ENCODE measurements at places on chromosomes 6 and 20.

DNA sequence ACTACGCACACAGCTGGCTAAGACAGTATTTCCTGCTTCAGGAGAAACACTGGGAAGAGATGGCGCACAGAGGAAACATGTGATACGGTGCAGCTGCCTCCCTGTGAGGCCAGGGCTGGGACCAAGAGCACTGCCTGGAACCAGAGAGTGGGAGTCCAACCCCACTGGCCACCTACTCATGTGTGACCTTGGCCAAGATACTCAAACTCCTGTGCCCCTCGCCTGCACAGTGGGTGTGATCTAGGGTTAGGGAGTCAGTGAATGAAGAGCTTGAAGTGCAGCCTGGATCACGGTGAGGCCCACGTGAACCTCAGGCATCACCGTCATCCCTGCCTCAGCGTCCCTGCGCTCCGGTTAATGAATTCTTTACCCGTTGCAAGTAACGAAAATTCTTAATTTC is 41.7 kb upstream of the MPC1 start:
- DNase-seq: no peak

DNA sequence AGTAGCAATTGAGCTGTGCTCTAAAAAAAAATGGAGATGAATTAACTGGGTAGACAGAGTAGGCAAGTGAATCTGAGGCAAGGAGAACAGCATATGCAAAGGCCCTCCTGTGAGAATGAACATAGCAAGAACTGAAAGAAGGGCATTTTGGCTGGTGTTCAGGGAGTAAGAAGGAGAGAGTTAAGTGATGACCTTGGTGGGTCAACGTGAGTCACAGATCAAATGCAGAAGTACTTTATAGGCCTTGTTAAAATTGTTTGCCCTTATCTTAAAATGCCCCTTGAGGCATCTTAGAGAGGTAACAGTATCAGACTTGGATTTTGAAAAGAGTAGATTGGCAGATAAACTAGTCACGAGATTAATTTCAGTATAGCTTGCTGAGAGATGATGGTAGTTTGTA is 24.5 kb downstream of the NDUFAF5 start:
- DNase-seq: no peak

- DNase-seq: no peak
Observed at GRCh38 chr6:85464260-85464644, 14.4 kb downstream of the NT5E start.

GRCh38 chr6:21902628-21903169 is 309.1 kb downstream of the SOX4 start:
- no peak for DNase-seq

DNA sequence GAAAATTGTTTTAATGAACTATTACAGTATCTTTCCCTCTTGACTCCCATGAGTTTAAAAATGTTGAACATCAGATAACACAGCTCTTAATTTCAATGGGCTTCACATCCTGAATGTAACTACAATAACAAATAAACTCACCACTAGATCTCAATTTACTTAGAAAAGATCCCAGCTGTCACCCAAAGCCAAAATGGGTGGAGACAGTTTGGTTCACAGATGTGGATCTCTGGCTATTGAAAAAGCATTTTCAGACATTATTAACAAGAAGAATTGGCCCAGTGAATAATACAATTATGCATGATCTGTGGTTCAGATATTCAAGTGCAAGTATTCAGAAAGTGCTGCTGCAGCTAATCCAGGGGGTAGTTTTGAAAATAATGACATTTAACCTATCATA is 184.7 kb upstream of the RALGAPA2 start:
- DNase-seq: no peak

- no peak for DNase-seq
Observed at GRCh38 chr20:64040231-64041039, 4.5 kb downstream of the C20orf204 start.

- DNase-seq: no peak
Observed at GRCh38 chr6:152268846-152269442, 368.2 kb downstream of the SYNE1 start.

GRCh38 chr20:8292793-8293192 is 160.7 kb downstream of the PLCB1 start:
- DNase-seq: no peak

DNA sequence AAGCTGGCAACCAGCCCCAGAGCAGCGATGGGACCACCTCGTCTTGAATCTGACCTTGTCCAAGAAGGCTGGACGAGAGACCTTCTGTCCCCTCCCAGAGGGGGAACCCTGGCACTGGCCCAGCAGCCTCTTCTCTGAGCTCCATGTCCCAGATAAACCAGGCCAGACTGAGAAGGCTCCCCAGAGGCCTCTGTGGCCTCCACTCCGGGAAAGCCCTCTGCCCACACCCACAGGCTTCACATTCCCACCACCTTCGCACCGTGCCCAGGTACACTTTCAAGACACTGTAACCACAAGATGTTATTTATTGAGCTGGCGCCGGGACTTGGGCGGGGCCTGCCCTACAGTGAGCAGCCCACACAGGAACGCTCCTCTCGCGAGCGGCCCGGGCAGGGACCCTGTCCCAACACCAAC is 33.2 kb downstream of the ADA start:
- peak; percentile 15 for DNase-seq

DNA sequence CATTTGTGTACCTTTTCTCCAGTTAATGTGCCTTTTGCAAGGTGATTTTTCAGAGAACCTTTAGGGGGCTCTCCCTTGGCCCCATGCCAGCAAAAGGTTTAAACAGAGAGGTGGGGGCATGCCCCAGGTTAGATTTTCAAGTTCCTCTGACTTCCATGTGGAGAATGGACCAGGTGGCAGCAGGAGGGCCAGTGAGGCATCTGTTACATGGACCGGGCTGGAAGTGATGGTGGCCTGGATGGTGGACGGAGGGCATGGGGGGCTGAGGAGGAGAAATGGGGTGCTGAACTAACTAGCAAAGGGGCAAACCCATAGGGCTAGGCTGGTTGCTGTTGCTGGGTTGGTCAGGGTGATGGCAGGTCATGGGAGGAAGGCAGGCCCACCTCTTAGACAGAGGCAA is 20.7 kb upstream of the BPI start:
- DNase-seq: no peak

GRCh38 chr6:165634101-165634880 is 28.8 kb downstream of the PDE10A start:
- DNase-seq: no peak

DNA sequence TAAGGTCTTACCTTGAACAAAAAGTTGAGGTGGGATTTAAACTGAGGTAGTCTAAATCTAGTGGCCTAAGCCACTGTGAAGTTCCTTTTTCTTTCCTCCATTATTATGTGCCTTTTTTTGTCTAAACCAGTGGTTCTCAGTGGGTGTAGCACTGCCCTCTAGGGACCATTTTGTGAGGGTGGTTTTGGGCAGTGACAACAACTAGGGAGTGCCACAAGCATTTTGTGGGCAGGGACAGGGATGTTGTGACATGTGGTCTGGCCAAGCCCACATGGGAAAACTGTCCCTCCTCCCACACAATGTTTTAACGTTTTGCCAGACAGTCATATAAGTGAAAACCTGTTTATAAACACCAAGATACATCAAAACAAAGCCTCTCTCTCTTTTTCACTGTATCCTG is 899.4 kb upstream of the FLRT3 start:
- no peak for DNase-seq

Measured in activated T-helper 1 cell treated with anti-CD3 and anti-CD28 coated beads, Interleukin-2, amount 50 U/mL, for 16 hours (primary cell).